ENCODE measurements at places on chromosomes 12 and 14. TPM values are rescaled to one million over a fixed set of nuclear protein-coding genes. Genes with fewer than 3 reads are reported as not detected.

WNT5B gene
- total RNA-seq: 2.0 TPM

FZD10 gene
- not detected for total RNA-seq

- no peak overlapping the region for H3K4me3 ChIP-seq
- no peaks in the 10 kb centered on the region for H3K27me3 ChIP-seq
- H3K4me1 ChIP-seq: no peaks in the 10 kb centered on the region
- H3K27ac ChIP-seq: no peak overlapping the region
- DNase-seq: no peak
- no peaks in the 10 kb centered on the region for H3K36me3 ChIP-seq
These were observed 35.8 kb downstream of the MTHFD1 start for GRCh38 chr14:64423987-64424386.

DNA sequence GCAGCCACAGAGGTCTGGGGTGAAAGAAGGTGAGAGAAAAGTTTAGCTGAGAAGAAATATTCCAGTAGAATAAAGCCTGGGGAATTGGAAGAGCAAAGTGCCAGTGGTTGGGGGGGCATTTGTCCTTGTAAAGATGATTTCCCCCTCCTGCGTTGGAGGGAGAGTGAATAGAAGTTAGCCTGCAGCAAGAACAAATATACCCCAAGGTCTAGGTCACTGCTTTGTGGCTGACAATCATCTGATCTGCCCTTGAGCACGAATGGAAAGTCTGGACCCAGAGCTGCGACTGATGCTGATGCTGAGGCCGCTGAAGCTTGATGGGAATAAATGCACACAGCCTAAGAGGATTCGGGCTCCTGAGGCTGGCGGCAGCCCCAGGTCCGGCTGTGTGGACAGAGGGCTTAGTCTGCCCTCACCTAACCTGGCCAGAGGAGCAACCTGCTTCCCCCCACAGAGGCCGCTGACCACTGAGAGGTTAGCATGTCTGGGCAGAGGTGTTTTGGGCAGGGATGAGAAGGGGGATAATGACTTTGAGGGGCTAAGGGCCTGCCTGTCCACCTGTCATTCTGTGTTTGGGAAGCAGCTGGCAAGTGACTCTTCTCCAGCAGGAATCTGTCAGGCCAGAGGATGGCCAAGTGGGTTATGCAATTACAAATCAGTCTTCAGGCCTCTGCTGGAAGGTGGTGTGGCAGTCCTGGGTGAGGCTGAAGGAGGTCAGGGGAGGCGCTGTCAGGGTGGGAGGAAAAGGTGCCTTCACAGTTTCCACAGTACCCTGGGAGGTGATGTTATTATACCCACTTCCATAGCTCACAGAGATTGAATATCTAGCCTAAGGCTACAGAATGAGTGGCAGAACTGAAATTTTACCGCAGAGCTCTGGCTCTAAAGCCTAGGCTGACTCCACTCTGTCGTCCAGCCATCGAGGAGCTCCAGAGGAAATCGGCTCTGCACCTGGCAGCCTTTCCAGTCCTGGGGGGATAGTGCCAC is 11.7 kb downstream of the TUBA1C start:
- peaks cover 22% of the 10 kb centered on the region for H3K36me3 ChIP-seq
- H3K27me3 ChIP-seq: no peaks in the 10 kb centered on the region
- H3K27ac ChIP-seq: no peak overlapping the region
- no peak overlapping the region for H3K4me3 ChIP-seq
- H3K4me1 ChIP-seq: no peaks in the 10 kb centered on the region
- no peak for DNase-seq

All from heart right ventricle (tissue), 16 donors.